ENCODE measurements at places on chromosomes 2 and 18. TPM values are rescaled to one million over a fixed set of nuclear protein-coding genes. Genes with fewer than 3 reads are reported as not detected.

The SCYGR4 gene
- not detected for total RNA-seq

The HES6 gene
- total RNA-seq, result 2.7 TPM

The CD207 gene
- total RNA-seq, result not detected

The TSPYL6 gene
- 0.08 TPM for total RNA-seq

DNA sequence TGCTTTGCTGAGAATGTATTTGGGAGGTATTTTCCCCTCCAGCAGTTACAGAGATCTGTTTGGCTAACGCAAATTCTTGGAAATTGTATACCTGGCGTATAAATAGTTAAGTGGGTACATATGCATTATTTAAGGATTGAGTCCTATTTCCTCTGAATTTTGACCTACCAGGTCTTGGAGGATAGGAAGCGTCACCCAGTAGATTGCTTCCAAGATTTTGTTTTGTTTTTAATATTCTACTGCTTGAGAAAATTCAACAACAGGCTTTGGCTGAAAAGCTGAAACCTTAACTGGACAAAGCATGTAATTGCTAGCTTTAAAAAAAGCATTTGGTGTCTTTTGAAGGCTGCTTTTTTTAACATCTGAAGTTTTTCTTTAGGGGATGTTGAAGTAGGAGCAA lies 150.1 kb downstream of the WDSUB1 start:
- no peak for DNase-seq
- H3K27me3 ChIP-seq, result no peaks in the 10 kb centered on the region
- H3K4me3 ChIP-seq, result peak overlapping the region; percentile 39
- no peaks in the 10 kb centered on the region for H3K36me3 ChIP-seq
- peak overlapping the region; percentile 84 for H3K27ac ChIP-seq
- peaks cover 98% of the 10 kb centered on the region for H3K4me1 ChIP-seq

DNA sequence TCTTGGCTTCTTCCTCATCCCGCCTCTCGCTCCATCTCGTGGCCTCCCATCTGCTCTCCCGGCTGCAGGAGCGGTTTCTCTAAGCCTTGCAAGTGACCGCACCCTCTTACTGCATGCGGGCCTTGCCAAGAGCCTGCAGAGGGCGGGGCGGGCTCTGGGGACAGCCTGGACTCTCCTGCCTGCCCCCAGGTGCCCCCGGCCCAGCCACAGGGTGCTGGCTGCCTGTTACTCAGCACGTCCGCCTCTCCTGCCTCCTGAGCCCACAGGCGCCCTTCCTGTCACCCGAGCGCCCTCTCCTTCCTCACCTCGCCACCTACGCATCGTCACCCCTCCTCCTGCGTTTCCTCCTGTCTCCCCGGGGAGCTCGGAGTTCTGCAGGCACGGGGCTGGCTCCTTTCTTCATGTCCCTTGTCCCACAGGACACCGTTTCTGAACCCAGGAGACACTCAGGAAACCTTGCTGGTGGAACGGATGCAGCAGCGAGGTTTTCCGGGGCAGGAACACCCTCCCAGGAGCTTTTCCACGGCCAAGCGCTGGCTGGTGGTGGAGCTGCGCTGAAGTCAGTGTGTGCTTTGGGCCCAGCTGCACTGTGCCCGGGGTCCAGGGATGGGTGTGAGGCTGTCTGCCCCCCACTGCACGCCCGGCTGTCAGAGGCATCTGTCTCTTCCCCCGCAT lies 28.5 kb downstream of the HPCAL1 start:
- H3K36me3 ChIP-seq, result peaks cover 12% of the 10 kb centered on the region
- peak overlapping the region; percentile 83 for H3K27ac ChIP-seq
- peaks cover 72% of the 10 kb centered on the region for H3K4me1 ChIP-seq
- peak; percentile 72 for DNase-seq
- peak overlapping the region; percentile 49 for H3K4me3 ChIP-seq

Measured in left ventricle myocardium inferior (tissue), 1 donor.